ENCODE measurements at places on chromosomes 3 and 15.

DNA sequence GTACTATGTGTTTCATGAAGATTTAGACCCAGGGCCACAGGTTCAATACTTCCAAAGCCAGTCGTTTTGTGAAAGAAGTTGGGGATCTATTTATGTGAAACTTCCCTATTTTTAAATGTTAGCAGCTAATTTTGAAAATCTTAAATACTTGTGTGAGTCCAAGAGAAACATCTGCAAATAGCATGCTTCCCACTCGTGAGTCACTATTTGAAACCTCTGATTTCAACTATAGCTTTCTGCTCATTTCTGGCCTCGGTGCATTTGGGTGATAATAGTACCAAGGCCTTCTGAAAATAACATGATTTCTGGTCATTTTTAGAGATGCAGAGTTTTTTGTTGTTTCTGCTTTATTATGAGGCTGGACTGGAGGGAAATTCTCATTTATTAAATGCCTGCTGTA, 110.0 kb downstream of the OPA1 start:
- no peaks in the 10 kb centered on the region for H3K27me3 ChIP-seq

GRCh38 chr3:185561374-185561943, 9.1 kb upstream of the LIPH start:
- no peaks in the 10 kb centered on the region for H3K36me3 ChIP-seq
- peaks cover 16% of the 10 kb centered on the region for H3K4me1 ChIP-seq
- H3K27me3 ChIP-seq = no peaks in the 10 kb centered on the region
- DNase-seq = no peak
- no peak overlapping the region for H3K27ac ChIP-seq

GRCh38 chr3:19539518-19540392, 391.4 kb downstream of the KCNH8 start:
- DNase-seq = no peak
- H3K4me1 ChIP-seq = no peaks in the 10 kb centered on the region
- H3K27me3 ChIP-seq = no peaks in the 10 kb centered on the region
- no peak overlapping the region for H3K27ac ChIP-seq
- H3K4me3 ChIP-seq = no peak overlapping the region
- no peaks in the 10 kb centered on the region for H3K36me3 ChIP-seq

DNA sequence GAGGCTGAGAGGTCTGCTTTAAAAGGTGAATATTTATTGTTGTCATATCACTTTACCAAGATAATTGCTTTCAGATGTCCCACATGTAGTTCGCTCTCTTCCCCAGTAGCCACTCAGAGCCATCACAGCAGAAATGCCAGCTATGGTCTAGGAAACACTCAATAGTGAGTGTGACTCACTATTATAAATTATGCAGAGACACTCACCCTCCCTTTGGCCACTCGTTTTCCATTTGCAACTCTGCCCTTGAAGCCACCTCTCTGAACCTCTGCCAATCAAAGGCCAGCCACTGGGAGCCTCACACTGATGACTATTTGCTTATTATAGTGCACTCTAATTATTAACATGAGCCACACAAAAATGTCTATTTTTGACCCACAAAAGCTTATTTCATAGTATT, 328.1 kb upstream of the ATP10A start:
- H3K4me1 ChIP-seq = no peaks in the 10 kb centered on the region
- H3K27me3 ChIP-seq = no peaks in the 10 kb centered on the region
- no peak for DNase-seq
- no peak overlapping the region for H3K4me3 ChIP-seq
- H3K27ac ChIP-seq = no peak overlapping the region

All from CD4-positive, alpha-beta T cell (primary cell).